ENCODE measurements at places on chromosomes 16 and 17.
A peak's percentile ranks its signal among the peaks of the same experiment; 100 is the strongest.

DNA sequence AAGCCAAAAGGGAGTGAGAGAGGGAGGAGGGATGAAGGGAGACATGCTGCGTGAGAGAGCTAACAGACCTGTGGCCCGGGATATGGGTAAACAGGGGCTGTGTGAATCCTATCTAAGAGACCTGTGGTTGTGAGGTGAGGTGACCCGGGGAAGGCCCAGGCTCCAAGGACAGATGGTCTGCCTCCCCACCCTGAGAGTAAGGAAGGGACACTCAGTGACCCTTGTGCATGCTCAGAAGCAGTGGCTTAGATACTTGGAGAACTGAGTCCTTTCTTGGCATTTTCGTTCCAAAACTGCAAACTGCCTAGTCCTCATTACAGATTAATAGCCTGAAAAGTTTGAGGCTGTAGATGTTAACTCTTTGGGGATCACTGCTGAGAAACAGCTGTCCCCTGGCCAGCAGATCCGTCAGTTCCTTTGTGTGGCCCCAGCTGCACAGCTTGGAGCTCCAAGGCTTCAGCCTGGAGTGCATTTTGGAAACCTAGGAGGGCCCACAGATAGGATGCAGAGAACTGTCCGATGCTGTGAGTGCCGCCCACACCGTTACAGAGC is 121.6 kb downstream of the SMG6 start:
- no peak for DNase-seq

GRCh38 chr16:11630046-11630767 is 38.0 kb upstream of the SNN start:
- no peak for DNase-seq

DNA sequence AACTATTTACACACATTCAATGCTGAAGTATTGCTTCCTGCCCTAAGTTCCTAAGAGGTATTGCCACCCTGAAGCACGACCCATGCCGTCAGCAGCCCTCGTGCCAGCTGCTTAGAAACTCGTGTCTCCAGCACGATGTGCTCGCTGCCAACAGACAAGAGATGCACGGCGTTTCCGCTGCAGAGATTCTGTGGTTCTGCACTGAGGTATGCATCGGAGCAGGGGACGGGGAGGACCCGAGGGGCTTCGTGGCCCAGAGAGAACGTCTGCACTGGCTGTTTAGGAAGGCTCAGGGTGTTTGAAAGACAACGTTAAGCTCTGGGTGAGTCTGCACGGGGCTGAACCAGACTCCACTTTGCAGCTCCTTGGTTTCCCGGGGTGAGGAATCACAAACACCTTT is 82.7 kb upstream of the CREBBP start:
- no peak for DNase-seq

DNA sequence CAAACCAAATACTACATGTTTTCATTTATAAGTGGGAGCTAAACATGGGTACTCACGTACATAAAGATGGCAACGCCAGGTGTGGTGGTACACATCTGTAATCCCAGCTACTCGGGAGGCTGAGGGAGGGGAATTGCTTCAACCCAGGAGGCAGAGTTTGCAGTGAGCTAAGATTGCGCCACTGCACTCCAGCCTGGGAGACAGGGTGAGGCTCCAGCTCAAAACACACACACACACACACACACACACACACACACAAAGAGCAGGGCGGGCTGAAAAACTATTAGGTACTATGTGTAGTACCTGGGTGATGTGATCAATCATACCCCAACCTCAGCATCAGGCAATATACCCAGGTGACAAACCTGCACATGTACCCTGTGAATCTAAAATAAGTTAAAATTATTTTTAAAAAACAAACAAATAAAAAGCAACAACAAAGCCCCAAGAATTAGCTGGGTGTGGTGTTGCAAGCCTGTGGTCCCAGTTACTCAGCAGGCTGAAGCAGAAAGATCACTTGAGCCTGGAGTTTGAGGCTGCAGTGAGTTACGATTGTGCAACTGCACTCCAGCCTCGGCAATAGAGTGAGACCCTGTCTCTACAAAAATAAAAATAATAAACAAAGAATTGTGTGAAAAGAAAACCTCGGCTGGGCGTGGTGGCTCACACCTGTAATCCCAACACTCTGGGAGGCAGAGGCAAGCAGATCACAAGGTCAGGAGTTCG is 11.9 kb upstream of the FAAP100 start:
- DNase-seq, result no peak

GRCh38 chr17:15265131-15265530 is at the start of gene PMP22:
Gene PMP22 (minus strand): TSS chr17:15265326. CDS start chr17:15260727, 4,599 bp downstream.
- DNase-seq, result no peak

DNA sequence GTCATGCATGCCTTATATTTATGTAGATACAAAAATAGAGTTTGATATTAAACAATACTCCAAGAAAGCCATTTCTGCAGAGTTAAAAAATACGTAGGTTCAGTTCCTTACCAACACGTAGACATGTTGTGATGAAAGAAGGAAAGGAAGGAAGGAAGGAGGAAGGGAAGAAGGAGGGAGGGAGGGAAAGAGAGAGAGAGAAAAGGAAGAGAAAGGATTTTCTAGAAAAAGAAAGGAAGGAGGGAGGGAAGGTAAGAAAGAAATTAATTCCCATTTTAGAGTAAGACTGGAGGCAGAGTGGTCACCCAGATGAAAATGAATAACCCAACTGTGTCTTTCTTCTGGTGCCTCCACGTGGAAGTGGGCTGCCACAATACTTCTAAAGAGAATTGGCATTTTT is 652.1 kb downstream of the WWOX start:
- no peak for DNase-seq

- no peak for DNase-seq
Measured at GRCh38 chr16:12286964-12287363, 310.4 kb downstream of the SNX29 start.

GRCh38 chr16:28309811-28310311 is 17.5 kb downstream of the SBK1 start:
- no peak for DNase-seq

- DNase-seq, result no peak
Measured at GRCh38 chr17:57182621-57183020, 73.7 kb upstream of the MSI2 start.

DNA sequence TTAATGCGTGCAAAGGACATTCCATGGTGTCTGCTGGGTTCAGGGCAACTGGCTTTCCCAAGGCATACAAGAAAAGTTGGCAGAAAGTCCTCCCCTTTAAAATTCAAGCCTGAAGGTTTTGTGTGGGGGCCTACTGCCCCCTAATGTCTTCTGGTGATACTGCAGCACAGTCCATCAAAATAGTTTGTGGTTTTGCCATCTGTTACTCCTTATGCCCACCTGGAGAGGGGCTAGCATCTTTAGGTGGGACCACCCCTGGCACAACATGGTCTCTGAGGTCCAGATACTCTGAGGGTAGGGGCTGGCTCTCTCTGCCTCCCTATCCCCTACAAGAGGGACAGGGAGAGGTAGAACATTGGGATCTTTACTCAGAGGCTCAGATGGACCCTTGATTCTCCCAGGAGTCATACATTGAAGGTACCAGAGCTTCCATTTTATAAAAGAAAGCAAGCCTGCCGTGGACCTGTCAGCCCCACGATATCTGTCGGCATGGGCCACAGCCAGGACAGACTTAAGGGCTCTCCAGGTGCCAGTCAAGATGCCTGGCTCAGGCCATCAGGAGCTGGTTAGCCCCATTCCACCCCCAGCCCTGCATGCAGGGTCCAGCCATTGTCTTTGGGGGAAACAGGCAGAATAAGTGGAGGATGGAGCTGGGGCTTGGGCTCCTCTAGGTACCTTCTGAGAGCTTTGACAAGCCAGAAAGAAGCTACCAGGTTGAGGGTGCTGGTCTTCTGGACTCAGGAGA is 6.3 kb downstream of the ESRP2 start:
- peak; percentile 40 for DNase-seq

DNA sequence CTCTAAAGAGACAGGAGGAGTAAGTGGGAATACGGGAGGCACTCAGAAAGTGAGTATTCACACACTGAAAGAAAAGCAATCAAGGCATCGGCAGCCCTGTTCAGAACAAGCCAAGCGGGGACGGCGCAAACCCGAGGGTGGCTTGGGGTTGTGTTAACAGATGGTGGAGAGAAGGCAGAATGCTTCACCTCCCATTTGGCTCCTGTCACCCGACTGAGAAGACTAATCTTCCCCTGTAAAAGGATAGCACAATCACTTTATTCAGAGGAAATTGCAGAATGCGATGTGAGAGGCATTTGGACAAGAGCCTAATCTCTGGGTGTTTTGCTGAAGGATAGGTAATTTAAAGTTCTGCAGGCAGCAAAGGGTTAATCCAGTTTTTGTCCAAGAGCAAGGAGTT is 119.3 kb upstream of the WSCD1 start:
- no peak for DNase-seq

DNA sequence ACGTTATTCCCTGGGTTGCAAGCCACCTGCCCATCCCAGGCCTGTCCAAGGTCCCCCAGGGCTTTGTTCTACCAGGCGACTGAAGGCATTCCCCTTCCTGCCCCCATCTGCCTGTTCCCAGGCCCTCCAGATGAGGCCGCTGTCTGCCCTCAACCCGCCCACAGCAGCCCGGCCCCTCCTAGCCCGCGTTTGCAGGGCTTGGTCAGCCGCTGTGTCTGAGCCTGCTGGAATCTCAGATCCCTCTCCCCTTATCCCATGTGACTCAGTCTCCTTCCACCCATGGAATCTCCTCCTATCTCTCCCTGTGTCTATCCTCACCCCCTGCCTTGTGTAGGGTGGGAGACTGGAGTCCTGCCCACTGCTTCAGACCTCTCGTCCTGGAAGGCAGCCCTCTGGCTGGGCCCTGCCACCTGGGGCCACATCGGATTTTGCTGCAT is 186.0 kb upstream of the TNRC6C start:
- peak; percentile 85 for DNase-seq

GRCh38 chr16:72206299-72206698 is 34.3 kb upstream of the PMFBP1 start:
- no peak for DNase-seq

DNA sequence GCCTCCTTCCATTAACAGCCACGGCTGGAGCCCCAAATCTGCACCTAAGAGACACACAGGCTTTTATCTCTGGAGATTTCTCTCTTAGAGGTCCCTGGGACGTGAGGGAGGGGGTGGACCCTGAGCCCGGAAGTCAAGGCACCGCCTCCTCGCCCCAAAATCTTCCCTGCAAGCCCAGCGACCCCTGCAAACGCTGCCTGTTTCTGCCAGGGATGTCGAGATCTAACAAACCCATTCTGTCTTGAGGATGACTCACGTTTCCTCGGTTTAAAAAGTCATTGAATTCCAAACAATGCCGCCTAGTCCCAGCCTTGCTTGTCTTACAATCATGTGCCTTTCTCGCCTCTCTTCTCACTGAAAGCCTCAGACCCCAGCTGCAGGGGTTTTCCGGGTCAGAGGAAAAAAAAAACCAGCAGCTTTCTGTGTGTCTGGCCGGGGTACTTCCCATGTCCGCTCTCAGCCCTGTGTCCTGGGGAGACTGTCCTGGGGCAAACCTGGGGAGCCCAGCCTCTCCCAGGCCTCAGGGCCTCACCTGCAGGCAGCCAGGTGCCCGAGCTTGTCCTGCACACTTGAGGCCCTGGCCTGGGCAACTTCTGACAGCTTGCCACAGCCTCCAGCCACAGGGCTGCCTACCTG is 15.4 kb downstream of the ARL2BP start:
- DNase-seq, result no peak

- DNase-seq, result no peak
Measured at GRCh38 chr17:3043737-3044365, 19.6 kb downstream of the OR1D5 start.

DNA sequence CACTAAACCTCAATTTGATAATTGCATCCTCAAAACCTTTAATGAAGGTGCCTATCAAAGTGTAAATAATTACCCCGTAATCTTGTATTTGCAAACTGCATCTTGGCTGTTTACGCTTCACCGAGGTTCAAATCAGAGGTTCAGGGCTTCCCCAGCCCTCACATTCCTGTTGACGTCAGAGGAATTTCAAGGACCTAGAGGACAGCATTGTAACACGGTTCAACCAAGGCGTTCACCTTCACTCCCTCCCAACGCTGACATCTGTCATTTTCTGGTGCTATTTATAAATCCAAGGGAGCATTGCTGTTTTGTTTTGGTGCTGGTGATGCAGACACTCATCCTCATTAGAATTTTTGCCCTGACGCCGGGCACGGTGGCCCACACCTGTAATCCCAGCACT is 691.6 kb upstream of the RBFOX1 start:
- DNase-seq, result no peak

DNA sequence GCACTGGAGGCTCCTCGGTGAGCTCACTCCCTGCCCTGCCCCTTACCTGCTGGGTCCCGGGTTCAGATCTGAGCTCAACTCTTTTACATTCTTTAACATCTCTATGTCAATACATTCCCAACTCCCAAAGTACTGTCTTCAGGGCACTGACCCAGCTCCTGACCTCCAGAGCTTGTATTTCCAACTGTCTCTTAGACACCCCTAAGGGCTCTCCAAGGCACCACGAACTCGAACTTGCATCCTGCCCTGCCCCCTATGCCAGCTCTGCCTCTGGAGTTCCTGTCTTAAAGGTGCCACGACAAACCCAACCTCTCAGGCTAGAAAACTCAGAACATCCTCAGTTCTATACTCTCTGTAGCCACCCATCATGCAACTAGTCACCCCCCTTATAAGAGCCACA is 38.6 kb downstream of the IFT140 start:
- DNase-seq, result no peak

GRCh38 chr16:15976929-15977637 is 27.7 kb downstream of the ABCC1 start:
- DNase-seq, result no peak

DNA sequence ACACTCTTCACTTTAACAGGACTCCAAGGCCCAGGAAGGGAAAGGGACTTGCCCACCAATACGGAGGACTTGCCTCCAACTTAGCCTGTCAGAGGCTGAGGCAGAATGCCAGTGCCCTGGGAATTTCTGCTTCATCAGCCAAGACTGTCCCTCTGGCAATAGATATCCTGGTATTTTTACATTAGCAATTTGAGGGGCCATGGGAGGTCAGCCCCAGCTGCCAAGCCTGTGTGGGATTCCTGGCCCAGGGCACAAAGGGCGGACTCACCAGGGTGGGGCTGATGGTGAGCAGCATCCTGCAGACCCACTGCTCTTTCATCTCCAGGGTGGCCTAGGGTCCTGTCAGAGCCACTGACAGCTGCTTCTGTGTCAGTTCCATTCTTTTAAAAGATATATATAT is 78.3 kb upstream of the CIBAR2 start:
- no peak for DNase-seq

- DNase-seq, result peak; percentile 74
Measured at GRCh38 chr17:75571197-75571884, 16.3 kb upstream of the MYO15B start.

- no peak for DNase-seq
Measured at GRCh38 chr16:74568961-74569631, 37.8 kb downstream of the GLG1 start.

DNA sequence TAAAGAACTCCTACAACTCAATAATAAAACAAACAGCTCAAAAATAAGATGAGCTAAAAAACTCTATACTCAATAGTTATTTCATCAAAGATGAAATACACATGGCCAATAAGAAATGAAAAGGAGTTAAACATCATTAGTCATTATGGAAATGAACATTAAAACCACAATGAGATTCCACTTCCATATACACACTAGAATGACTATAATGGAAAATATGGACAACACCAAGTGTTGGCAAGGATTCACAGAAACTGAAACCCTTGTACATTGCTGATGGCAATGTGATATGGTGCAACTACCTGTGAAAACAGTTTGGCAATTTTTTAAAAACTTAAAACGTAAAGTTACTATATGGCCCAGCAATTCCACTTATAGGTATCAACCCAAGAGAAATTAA is 91.4 kb downstream of the GRIN2A start:
- DNase-seq, result no peak

- DNase-seq, result no peak
Measured at GRCh38 chr17:30344283-30345088, 10.6 kb upstream of the TMIGD1 start.

Data from GM19239 (cell line).